ENCODE measurements at places on chromosomes 5 and 9.

DNA sequence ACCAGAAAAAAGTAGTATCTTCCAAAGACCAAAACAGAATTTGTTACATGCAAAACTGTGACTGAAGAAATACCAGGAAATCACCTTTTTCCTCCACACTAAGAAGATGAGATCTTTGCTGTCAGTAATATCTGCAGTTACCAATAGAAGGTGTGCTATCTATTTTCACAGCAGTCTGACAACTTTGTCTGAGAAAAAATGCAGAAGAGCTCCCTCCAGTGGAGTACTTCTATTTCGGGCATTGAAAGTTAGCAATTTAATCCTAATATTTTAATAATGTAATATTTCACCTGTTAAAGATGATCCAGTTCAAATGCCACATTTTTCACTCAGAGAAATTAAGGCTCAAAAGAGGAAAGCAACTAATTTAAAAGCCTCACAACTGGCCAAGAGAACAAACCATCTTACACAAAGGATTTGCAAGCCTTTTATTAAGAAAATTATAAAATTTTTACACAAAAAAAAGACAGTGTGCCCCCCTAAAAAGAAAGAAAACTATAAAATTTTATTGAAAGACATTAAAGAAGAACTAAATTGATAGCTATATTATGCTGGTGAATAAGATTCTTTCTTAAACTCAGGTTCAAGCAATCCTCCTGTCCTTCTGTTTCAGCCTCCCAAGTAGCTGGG is 50.6 kb downstream of the DEPDC1B start:
- DNase-seq = no peak

- no peak for DNase-seq
Observed at GRCh38 chr9:130824643-130825350, 10.3 kb upstream of the ABL1 start.

- no peak for DNase-seq
Observed at GRCh38 chr5:66864240-66864884, 268.2 kb downstream of the MAST4 start.

- DNase-seq = no peak
Observed at GRCh38 chr9:20884985-20885593, 146.4 kb downstream of the HACD4 start.

DNA sequence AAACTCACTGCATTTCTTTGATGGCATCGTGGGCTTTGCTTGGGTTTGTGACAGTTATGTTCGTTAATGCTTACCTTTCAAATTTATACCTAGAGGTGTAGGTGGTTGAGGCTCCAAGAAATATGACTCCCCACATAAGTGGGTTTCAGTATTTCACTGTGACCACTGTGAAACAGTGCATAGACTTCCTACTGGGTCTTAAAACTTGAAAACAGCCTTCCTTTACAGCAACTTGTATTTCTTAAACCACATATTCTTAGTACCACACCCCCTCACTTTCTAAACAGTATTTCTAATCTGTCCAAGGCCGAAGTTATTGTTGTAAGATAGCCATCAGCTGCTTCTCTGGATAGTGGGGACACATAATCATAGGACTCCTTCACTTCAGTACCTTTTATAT is 48.3 kb downstream of the TMEFF1 start:
- no peak for DNase-seq

DNA sequence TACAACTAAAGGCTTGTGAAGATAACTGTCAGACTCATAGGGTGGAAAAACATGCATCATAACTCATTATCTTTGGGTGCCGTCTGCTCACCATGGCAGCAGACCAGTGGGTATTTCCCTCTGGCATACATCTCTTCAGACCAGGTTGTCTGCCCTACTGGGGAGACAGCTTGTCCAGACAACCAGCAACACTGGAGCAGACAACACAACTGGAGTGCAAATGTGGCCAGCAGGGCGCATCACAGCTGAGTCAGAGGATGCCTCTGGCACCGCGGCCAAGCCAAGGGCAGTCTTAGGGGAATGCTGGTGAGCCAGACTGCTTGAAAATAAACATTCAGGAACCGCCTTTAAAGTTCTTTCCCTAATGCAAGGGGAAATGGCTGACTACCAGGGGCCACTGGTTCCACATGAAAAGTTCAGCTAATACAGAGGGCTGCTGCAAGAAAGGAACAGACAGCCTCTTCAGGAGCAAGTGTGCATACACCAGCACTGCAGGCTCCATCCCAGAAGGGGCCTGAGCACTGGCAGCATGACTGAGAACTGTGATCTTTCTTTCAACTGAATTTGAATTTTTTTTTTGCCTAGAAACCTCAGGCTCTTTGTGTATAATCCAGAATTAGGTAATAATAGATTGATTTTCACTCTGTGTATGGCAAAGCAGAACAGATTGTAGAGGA is 77.3 kb downstream of the MAMDC2 start:
- peak; percentile 57 for DNase-seq

DNA sequence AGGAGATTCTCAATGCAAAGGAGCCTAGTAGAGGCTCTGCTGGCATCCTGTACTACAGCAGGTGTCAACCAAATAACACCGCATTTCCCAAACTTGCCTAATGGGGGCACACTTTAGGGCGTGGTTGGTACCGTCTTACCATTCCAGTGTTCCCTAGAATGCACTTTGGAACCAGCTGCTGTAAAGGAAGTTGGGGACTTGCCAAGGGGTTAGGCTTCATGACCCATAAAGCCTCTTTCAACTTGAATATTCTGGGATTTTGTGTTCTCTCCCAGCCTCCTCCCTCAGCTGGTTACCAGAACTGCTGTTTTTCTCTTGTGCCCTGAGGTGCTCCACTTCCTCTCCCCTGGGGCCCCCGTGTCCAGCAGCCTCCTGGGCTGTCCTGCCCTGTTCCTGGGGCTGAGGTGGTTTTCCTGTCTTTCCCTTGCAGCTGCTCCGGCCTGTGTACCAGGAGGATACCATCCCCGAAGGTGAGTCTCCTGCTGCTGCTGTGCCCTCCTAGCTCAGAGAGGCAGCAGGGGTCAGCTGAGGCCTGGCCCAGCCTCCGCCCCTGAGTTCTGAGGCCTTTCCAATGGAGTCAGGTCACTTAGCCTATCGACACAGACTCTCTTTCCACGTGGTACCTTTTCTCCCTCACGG is 44.7 kb downstream of the RGS3 start:
- no peak for DNase-seq

DNA sequence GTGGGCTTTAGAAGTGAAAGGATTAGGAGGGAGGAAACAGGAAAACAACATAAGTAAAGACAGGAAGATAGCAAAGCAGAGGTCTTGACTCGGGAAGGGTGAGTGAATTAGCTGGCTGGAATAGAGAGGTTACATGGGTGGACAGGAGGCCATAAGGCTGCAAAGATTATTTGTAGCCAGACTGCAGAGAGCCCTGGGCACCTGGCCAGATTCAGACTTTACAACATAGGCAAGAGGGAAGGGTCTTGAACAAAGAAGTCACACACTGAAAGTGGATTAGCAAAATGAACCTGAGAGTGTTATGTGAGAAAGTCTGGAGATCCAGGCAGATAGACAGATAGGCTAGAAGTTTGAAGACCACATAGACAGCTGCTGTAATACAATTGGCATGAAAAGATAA is 29.7 kb upstream of the CER1 start:
- DNase-seq = no peak

DNA sequence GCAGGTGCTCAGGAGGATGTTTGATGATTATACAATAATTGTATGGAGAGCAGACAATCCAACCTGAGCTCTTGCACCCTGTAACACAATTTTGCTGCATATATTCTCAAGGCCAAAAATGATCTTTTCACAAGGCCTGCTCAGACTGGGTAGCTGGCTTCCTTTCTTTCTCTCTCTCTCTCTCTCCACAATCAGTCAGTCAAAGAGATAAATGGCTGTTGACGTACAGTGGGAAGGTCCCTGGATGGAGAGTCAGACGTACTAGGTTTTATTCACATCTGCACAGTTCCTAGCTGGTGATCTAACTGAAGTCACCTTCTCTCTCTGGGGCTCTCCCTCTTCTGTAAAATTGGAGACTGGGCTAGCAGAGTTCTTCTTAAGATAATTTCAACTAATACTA is 19.8 kb downstream of the SLC36A2 start:
- no peak for DNase-seq

GRCh38 chr5:111348661-111349329 is 124.6 kb downstream of the CAMK4 start:
- DNase-seq = no peak

DNA sequence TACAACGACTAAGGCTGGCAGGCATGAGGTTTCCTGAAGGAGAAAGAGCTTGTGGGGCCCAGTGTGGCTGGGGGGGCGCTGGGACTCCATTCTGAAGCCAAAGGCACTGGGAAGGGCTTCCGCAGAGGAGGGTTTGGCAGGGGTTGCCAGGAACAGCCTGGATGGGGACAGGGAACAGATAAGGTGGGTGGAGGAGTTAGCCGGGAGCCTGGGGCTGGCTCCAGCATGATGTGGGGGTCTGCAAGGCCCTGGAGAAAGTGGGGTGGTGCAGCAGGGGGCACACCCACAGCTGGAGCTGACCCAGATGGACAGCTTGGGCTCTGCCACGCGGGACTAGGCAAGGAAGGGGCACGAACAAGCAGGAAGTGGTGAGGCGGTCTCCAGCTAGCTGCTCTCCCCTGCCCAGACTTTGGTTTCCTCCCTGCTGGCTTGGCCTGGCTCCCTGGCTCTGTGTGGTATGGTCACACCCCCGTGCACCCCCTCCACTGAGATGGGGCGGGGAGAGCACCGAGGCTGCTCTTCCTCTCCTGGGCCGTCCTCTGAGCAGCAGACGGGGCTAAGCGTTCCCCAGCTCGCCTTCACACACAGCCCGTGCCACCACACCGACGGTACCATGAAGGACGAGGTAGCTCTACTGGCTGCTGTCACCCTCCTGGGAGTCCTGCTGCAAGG is at the start of gene LTC4S:
Gene LTC4S, plus strand, starts transcription at position 519 of the 672 bp plus-strand sequence. Its CDS starts 95 bp downstream, at position 614.
- DNase-seq = no peak

- no peak for DNase-seq
Observed at GRCh38 chr5:129631961-129632360, 115.9 kb upstream of the MINAR2 start.

GRCh38 chr9:4774209-4774608 is 18.5 kb upstream of the RCL1 start:
- no peak for DNase-seq

- DNase-seq = no peak
Observed at GRCh38 chr5:33346534-33346933, 94.2 kb upstream of the TARS1 start.

DNA sequence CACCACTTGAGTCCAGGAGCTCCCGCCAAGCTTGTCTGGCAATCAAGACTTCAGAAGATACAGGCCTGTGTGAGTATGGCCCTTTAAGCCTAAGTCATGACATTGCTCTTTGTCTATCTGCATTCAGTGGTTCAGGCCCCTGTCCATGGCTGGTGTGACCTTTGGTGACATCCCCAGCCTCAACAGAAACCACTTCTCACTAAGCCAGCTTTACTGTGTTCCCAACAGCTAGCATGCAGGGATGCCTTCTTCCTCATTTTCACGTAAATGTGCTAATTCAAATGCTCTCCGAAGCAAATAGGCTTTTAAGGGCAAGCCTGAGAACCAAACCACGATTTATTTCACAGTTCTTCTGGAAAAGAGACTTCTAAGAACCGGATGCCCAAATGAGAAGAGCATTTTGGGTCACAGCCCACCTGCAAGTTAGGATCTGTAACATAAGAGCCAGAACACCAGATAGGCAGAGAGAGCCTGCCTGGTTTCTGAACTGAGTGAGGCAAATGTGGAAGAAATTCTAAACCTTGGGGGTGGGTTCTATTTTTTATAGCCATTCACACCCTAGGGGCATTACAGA is 14.9 kb downstream of the CD180 start:
- DNase-seq = no peak

DNA sequence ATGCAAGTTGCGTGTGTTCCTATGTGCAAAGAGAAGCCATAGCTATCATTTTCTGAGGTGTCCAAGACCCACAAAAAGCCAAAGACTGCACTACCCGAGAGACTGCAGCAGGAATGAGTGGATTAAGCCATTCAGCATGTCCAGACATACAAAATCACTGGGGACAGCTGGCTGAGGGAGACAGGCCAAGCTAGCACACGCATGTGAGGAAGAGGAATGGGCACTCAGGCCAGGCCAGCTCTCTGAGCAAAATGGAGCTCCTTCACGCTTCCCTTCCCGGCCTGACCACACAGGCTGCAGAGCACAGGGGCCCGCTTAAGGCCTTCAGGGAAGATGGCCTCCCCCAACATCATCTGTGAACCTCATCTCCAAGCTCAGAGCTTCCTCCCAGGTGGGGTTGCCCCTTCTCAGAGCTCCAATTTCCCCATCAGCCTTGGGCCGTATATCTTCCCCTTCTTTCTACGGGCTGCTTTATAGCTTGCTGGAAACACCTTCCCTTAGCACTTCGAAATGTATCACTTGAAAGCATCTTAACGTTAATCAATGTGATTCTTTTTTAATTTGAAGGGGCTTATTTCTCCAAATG is 8.4 kb downstream of the DCANP1 start:
- DNase-seq = no peak

DNA sequence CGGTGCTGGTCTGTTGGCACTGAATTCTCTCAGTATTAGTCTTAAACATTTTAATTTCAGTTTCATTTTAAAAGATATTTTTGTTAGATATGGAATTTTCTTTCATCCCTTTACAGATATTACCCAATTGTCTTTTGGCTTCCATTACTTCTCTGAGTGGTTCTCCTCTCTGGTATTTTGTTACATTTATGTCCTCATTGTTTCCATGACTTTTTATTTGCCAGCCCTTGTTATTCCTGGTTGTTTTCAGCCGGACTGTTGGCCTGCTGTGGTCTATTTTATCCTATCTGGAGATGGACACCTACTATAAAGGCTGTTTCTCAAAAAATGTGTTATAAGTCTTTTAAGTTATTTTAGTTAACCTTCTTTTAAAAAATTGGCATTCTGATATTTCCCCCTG is 117.2 kb downstream of the ARHGEF28 start:
- no peak for DNase-seq

GRCh38 chr9:106287091-106287631 is 575.8 kb upstream of the ZNF462 start:
- DNase-seq = no peak

GRCh38 chr5:97094579-97095317 is 47.7 kb downstream of the LIX1 start:
- no peak for DNase-seq

DNA sequence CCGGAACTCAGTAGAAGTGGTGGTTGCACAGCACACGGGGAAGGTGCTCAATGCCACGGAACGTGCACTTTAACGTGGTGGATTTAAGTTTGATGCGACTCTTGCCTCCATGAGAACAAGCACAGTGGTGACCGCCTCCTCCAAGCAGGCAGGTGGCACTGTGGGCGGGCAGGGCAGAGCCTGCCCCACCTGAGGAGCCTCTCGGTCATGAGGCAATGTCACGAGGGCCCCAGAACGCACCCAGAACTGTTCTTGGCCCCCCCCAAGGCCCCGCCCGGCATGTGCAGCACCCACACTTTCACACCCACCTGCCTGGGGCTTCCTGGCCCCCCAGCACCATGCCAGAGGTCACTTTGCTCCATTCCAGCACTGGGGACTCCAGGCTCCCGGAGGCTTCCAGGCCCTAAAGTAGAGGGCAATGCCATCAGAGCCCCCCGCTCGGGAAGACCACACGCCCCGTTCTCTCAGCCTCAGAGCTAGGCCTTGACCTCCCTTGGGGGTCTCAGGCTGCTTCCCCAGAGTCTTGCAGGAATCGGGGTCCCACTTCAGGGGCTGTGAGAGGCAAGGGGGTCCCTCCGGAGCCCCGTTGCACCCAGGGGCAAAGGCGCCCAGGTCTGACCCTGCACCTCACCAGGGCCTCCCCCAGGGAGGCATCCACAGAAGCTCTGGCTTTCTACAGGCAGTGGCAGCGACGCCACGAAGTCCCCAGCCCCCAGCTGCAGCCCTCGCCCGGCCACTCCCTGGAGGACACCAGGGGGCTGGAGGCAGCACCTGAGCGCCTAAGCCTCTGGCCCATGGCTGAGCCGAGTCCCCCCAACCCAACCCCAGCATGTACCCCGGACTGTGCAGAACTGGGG is 14.0 kb downstream of the CCDC187 start:
- DNase-seq = no peak

- no peak for DNase-seq
Observed at GRCh38 chr9:81474125-81474524, 215.2 kb downstream of the TLE1 start.

Measured in amniotic stem cell (primary cell).